ENCODE measurements at places on chromosomes 4 and X.
A peak's percentile ranks its signal among the peaks of the same experiment; 100 is the strongest.

GRCh38 chr4:168601899-168602298 lies 105.0 kb downstream of the PALLD start:
- no peak for DNase-seq

- DNase-seq, result no peak
Measured at GRCh38 chr4:150007512-150007911, 70.7 kb upstream of the DCLK2 start.

GRCh38 chr4:155995069-155995468 lies 41.4 kb upstream of the CTSO start:
- no peak for DNase-seq

DNA sequence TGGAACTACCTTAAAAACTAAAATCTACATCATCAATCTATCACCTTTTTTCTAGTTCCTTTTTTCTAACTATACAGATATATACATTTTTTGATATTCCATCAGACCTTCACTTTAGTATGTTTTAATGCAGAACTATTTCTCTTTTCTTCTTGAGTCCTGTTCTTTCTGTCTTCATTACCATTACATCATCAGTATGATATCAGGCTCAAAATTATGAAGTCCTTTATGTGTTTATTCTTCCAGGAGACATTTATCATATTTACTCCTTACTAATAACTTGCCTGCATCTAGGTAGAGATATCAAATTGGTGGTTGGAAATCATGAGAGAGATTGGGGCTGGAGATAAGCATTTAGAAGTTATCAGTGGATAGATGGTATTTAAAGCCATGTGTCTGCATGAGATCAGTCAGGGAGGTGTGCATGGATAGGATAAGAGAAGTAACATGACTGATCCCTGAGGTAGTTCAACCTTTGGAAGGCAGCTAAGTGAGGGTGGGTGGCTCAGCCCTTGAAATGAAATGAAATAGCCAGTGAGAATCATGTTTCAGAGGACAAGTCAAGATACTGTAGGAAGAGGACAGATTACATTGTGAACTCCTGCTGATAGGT lies 43.1 kb downstream of the MRPL1 start:
- DNase-seq, result no peak

DNA sequence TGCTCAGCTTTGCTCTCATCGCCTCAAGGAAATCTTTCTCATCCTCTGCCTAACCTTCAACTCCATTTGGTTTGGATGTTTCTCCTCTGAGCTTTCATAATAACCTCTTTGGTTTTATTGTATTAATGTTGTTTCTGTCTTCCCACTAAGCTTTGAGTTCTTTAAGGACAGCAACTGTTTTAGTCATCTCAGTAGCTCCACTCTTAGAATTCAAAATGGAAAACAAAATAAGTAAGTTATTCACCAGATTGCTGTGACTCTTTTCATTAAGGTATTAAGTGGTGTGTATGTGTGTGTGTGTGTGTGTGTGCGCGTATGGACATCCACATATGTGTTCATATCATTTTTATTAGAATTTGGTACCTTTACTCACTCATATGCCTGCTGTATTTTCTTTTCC lies 279.2 kb upstream of the BOD1L1 start:
- DNase-seq, result no peak

DNA sequence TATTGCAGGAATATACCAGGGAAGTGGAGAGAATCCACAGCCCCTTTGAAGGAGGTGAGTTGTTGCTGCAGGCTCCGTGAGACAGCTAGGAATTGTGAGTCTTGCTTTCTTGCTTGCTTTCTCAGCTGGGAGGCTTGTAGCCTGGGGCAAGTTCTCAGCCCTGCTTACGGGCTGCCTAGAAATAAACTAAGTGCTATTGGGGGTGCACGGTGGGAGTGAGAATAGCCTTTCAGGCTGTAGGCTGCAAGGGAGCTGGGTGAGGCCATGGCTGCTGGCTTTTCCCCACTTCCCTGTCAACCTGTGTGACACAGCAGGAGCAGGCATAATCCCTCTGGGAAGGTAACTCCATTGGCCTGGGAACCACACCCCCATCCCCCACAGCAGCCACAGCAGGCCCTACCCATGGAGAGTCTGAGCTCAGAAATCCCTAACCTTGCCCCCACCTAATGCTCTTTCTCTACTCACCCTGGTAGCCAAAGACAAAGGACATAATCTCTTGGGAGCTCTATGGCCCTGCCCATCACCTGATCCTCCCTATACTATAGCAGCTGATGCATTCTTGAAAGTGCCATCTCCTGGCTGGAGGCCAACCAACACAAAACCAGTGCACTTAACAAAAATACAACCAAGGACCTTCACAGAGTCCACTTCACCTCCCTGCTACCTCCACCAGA lies 113.0 kb downstream of the MMRN1 start:
- DNase-seq, result no peak

- no peak for DNase-seq
Measured at GRCh38 chrX:16826207-16826606, 39.9 kb downstream of the TXLNG start.

- DNase-seq, result no peak
Measured at GRCh38 chr4:84790769-84791565, 175.5 kb downstream of the WDFY3 start.

DNA sequence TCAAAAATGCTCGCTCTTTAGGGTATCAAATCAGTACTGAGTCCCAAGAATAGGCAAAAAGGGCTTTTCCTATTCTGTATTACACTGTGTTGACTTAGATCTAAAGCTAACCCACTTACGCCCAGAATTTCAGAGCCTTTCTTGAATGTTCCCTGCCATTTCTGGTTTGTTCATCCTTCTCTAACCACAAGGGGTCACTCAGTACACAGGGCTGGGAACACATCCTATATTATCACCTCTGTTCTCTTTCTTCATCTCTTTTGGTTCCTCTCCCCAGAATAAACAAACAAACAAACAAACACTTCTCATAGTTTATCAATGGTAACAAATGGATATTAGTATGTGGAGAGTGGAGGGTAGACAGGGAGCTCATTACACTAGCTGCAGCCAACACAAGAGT lies 25.5 kb upstream of the MORC4 start:
- no peak for DNase-seq

GRCh38 chr4:68494688-68495087 lies 47.4 kb downstream of the TMPRSS11E start:
- DNase-seq, result no peak

DNA sequence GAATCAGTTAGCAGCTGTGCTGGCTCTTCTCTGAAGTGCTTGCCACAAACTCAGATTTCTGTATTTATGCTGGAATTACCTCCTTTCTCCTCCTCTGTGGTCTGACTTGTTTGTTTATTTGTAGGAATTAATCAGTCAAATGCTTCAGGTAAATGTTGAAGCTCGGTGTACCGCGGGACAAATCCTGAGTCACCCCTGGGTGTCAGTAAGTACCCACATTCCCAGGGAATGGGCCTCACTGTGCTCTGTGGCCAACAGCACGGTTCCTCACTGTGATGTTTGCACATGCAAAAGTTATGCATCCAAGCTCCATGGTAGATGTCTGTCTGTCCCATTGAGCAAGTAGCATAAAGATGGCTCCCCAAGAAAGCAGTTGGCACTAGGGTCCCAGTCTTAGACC lies 169.9 kb downstream of the DCLK2 start:
- no peak for DNase-seq

DNA sequence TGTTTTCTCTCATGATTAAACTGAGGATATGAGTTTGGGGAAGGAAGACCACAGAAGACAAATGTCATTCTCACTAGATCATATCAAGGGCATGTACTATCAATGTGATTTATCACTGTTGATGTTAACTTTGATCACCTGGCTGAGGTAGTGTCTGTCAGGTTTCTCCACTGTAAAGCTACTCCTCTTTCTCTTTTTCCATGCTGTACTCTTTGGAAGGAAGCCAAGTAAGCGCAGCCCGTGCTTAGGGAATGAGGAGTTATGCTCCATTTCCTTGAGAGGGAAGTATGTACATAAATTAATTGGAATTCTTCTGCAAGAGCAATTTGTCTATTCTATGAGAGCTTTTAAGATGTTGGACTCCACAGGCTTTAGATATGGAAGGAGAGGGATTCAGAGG lies 4.0 kb upstream of the KANTR start:
- DNase-seq, result no peak

GRCh38 chrX:73940893-73941470 lies 363.0 kb upstream of the ZCCHC13 start:
- DNase-seq, result no peak

DNA sequence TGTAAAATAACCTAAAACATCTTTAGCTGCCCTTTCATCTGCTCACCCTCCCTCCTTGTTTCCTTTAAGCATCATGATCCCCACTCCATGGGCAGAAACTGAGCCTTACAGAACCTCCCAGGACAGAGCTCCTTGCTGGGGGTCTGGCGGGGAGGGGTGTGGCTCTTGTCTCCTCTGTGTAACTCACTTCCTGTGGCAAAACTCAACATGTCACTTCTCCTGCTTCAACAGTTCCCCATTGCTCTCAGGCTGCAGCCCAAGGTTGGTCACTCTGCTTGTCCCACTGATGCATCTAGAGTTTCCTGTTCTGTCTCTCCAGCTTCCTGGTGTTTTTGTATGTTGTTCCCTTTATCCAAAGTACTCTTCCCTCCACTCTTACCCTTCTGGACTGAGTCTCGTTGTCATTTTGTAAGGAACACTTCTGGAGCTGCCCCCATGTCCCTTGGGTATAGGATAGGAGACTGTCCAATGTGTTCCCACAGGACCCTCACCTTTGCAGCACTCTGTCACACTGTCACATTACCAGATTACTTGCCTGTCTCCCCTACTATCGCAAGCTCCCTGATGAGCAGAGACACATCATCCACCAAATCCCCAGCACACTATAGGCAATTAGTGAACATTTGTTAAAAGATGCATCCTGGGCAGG lies 19.6 kb downstream of the TMEM31 start:
- no peak for DNase-seq

GRCh38 chr4:21864686-21865085 lies 83.9 kb downstream of the KCNIP4 start:
- DNase-seq, result no peak

- no peak for DNase-seq
Measured at GRCh38 chrX:17768997-17769396, 31.7 kb downstream of the SCML1 start.

GRCh38 chr4:187090401-187090800 lies 366.7 kb upstream of the FAT1 start:
- no peak for DNase-seq

- DNase-seq, result no peak
Measured at GRCh38 chrX:85619962-85620361, 240.5 kb upstream of the POF1B start.

- no peak for DNase-seq
Measured at GRCh38 chr4:25861951-25862410, 807 bp downstream of the SEL1L3 start.

- peak; percentile 3 for DNase-seq
Measured at GRCh38 chr4:81030061-81030980, at the start of gene BMP3. BMP3 (plus strand) TSS chr4:81030708; CDS start chr4:81031285, 577 bp downstream.

- no peak for DNase-seq
Measured at GRCh38 chr4:126172126-126172525, 857.4 kb downstream of the FAT4 start.

DNA sequence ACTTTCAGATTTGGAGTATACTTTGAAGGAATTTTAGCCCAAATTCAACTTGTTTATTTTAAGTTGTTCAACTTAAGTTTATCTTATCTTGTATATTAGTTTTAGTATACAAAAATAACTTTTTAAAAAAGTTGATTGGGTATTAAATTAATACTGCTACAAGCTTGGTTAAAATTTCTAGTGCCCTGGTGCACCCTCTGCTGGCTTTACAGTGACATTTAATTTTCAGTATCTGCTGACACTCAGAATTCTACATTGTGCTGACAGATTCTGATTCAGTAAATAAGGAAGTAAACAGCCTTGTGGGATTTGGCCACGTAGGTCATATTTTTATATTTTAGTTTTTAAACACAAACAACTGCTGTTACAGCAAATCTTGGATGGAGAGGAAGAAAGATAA lies 2.9 kb downstream of the EDA start:
- no peak for DNase-seq

DNA sequence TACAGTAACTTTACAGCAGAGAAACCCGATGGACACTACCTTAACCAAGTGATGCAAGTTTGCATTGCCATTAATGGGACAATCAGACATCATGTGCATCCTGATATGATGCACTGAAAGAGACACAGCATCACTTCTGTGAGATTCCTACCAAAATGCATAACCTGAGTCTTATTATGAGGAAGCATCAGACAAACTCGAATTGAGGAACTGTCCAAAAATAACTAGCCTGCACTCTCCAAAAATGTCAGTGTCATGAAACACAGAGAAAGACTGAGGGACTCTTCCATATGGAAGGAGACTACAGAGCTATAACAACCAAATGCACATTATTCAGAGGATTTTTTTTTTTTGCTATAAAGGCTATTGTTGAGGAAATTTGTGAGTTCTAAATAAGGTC lies 66.6 kb upstream of the IQSEC2 start:
- no peak for DNase-seq

GRCh38 chrX:12138361-12139313 lies at the start of gene FRMPD4:
FRMPD4 (plus strand) TSS chrX:12138473; CDS start chrX:12138972, 499 bp downstream.
- DNase-seq, result no peak

DNA sequence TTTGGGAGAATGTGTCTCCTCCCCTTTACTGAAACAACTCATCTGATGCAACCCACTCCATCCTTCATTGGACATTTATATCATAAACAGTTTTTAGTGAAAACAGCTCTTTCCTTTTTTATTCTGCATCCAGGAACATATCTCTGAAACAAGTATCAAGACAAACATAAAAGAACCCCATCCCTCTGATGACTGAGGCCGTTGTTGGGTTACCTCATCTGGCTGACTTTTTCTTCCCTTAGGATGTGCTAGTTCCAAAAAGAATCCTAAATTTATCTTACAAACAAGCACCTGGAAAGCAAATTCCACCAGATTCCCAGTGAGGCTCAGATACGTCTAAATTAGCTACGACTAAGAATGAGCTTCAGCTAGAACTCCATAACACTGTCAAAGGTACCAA lies 483.7 kb upstream of the INTU start:
- DNase-seq, result no peak

DNA sequence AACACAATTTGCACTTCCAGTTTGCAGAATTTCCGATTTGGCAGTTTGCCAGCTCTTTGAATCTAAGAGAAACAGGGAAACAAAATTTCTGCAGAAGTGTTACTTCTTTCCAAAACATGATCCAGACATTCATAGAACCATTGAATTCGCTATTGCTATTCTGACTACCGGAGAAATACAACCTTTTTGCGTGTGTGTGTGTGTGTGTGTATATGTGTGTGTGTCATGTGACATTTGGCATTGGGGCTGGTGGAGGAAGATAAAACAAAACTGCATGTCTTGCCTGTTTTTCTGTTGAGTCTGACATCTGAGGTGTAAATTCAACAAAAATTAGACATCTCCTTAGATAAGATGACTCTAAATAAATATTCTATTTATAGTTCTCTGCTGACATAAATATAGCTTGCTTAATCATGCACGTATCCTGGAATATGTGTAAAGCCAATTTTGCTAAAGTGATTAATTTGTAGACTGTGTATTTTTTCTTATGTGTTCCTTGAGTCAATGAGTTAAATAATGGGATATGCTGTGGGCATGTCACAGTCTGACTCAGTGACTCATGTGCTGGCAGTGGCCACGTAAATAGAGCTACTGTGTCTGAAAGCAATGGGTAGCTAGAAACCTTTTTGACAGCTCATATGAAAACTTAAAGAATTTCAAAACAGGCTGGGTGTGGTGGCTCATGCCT lies 98.9 kb downstream of the HPGD start:
- DNase-seq, result no peak

All from fibroblast of skin of left biceps (primary cell).